Stimulated activated naive CD8-positive, alpha-beta T cell treated with anti-CD3 and anti-CD28 coated beads, Interleukin-15, amount 100 ng/mL, for 72 hours (primary cell): ENCODE measurements at places on chromosomes 11 and 22.

DNA sequence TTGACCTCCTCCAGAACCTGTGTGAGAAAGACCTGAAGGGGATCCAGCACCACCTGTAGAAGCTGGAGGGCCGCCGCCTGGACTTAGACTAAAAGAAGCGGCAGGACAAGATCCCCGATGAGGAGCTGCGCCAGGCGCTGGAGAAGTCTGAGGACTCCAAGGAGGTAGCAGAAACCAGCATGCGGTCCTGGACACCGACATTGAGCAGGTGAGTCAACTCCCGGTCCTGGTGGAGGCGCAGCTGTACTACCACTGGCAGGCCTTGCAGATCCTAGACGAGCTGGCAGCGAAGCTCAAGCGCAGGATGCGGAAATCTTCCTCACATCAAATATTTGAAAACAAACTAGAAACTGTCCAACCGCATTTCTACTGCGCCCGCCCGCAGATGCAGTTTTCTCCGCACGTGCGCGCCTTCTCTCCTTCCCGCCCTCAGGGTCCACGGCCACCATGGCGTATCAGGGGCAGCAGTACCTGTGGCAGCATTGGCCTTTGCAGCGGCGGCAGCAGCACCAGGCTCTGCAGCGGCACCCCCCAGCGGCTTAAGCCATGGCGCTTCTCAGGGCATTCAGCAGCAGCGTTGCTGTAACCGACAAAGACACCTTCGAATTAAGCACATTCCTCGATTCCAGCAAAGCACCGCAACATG lies 10.2 kb downstream of the CLDN25 start:
- DNase-seq: no peak

DNA sequence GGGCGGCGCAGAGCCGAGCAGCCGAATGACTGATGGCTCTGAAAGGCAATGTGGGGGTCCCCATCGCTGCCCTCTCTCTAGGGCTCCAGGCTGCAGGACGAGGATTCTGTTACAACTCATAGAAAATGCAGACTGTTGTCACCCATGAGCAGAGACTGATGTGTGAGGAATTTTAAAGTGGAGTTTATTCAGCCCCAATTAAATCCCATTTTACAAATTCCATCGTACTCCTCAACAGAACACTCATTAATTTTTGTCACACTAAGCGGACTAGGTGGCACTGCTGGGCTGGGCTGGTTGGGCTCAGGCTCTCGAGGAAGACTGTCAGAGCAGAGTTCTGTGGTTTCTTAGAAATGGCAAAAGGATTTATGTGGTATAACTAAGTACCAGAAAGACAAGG lies 102.6 kb upstream of the SPON1 start:
- DNase-seq: no peak

GRCh38 chr11:108914981-108915380 lies 250.1 kb downstream of the DDX10 start:
- DNase-seq: no peak

GRCh38 chr11:73458201-73458600 lies 82.0 kb downstream of the RELT start:
- DNase-seq: no peak

GRCh38 chr22:19825904-19826618 lies 28.6 kb downstream of the GNB1L start:
- DNase-seq: peak; percentile 7

DNA sequence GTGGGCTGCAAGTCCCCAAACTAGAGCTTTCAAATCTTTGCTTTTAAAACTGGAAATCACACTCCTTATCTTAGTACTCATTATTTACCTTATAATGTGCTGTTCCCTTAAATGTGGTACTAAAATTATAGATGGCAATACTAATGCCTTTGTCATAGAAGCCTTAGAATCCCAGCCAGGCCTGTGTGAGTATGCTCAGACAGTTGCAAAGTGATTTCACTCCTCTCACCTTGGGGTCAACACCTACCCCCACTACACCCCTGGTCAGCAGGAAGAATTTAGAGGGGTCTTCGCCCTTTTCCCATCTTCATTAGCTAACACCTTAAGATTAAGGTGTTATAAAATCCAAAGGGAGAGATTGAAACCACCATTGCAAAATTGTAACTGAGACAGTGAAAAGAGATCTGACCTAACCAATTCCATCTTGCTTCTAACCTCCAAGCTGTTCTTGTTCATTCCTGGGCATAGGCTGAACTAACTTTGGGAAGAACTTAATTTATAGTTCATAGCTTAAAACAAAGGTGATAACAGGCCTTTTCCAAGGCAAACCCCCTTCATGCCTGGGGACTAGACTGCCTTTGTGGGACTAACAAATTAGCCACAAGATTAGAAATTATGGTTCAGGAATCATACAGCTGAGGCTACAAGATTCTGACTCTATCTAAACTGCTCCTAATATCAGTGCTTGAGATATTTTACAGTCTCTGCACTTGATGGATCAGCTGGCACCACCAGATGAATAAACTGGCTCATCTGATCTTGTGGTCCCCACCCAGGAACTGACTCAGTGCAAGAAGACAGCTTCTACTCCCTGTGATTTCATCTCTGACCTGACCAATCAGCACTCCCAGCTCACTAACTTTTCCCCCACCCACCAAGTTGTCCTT lies 10.4 kb upstream of the MRPL17 start:
- DNase-seq: peak; percentile 29

DNA sequence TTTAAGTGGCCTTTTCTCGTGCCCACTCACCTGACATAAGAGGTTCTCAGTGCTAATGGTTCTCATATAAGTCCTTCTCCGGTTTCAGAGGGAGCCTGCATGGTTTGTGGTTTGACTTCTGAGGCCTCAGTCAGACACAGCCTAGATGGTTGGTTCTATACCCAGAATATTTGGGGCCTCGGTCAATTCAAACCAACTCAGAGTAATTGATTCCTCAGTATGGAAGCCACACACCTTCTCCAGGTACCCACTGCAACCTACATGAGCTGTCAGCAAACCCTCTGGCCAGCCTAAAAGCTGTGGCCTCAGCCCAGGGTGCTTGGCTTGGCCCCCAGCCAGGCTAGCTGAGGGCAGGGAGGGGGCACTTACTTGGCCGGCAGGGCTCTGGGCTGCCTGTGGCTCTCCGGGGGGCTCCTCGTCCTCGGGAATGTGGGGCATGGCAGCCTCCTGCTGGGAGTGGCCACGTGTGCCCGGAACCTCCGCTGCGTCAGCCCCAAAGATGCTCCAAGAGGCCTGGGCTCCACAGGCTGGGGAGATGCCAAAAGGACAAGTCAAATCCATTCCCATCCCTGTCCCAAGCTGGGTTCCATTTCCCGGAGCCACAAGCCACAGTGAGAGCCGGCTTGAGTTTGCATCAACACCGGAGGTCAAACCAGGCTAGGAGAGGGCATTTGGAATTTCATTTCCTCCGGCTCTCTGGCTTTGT lies 41.7 kb downstream of the IRAG1 start:
- no peak for DNase-seq

DNA sequence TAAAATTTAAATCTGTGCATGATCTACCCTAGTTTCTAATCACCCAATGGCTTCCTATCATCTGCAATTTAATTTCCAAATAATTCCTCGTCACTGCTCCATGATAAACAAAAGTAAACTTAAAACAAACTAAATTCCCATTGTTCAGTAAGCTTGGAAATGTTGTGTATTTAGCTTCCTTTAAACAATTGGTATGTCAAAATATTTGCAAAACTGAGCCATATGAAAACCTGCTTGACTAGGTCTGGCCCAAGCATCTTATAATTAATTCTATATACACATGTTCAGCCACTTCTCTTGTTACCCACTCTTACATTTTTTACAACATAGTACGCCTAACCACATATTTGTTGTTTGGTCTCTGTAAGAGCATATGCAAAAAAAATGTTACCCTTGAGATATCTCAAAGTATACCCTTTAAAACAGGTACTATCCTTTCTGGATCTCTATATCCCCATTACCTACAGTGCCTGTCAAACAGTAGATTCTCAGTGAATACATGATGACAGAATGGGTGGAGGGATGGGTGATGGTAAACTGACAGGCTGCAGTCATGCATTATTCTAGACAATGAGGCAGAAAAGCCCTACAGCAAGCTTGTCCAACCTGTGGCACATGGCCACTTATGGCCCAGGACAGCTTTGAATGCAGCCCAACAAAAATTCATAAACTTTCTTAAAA lies 1277.9 kb upstream of the TENM4 start:
- DNase-seq: no peak

DNA sequence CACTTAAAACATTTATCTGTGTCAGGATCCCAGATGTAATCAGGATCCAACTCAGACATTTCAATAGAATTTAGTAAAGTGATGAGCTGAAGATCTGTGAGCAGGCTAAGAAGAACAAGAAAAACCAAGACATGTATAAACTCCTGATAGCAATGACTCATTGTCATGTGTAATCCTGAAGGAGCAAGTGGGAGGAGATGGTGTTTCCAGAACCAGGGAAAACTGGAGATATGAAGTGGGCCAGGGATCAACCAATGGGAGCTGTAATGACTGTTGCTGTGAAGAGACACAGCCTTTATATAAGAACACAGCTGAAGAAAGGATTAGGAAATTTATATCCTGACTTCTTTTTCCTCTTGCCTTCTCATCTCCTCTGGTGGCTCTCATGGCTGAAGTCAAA lies 682.5 kb upstream of the ARHGAP42 start:
- DNase-seq: no peak

- no peak for DNase-seq
These were observed 51.8 kb downstream of the COMMD9 start for GRCh38 chr11:36237391-36237790.

DNA sequence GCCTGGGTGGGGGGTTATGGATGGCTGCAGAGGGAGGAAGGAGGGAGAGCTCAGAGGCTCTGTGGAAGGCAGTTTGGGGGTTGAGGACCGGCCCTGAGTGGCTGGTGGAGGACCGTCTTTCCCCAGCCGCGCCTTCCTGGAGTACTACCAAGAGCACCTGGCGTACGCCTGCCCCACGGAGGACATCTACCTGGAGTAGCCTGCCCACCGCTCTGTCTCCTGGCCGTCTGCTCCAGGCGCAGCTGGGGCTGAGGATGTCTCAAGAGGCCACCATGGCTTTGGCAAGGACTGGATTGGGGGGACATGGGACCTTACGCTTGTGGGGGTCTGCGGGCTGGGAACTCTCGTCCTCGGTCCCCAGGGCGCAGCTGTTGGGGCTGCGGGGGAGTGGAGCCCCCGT lies 10.0 kb downstream of the MAPK8IP2 start:
- DNase-seq: no peak
